NCI-H2029 treated with DMSO at 0.1 percent for 48 hours (cell line): ENCODE measurements at places on chromosomes 6 and 20.

GRCh38 chr6:44598679-44599078 is 211.2 kb downstream of the CDC5L start:
- DNase-seq, result no peak

DNA sequence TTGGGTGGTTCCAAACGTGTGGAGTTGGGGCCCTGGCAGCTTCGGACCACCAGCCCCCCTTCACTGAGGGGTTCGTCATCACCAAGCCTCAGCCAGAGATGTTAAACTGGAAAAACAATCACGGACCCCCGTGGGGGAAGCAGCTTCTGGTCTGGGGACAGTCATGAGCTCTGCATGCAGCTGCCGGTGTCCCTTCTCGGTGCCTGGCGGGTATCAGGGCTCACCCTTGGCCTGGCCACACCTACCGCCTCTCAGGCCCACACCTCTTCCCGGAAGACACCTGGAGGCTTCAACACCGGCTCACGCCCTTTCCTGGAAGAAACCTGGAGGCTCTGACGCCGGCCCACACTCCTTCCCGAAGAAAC is 77.8 kb upstream of the BHLHE23 start:
- DNase-seq, result no peak

GRCh38 chr6:161396539-161396938 is 122.7 kb upstream of the AGPAT4 start:
- no peak for DNase-seq

GRCh38 chr6:162055365-162055764 is 672.2 kb downstream of the PRKN start:
- DNase-seq, result no peak

DNA sequence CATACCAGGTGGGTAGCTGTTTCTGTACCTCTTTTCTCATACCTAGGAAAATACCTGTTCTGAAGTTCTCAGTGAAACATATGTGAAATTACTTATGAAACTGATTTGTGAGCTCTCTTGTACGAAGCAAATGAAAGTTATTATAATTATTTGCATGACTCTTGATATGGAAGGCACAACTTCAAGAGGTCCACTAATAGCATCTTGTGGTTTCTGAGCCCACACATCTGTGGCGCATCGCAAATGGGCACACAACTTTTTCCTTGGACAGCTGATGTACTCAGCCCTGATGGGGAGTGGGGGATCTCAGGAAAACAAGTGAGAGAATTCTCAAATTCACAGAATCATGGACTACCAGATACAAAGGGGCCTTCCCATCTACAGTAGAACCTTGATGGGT is 432.3 kb downstream of the CD83 start:
- DNase-seq, result no peak

DNA sequence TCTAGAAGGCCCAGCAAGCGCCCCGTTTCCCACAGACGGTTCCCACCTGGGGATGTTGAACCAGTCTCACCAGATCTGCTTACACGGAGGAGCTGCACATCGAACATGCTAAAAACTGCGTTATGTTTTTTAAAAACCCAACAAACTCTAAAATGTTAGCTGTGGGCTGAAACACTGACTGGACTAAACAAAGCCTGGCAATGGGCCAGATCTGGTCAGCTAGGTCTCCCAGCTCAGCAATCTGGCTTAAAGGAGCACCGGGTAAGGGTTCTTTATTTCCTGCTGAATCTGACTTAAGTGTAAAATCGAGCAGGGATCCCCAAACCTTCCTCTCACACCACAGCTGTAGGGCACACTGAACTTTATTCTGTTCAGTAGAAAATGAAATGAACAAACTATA is 156.9 kb downstream of the FOXC1 start:
- DNase-seq, result peak; percentile 41

DNA sequence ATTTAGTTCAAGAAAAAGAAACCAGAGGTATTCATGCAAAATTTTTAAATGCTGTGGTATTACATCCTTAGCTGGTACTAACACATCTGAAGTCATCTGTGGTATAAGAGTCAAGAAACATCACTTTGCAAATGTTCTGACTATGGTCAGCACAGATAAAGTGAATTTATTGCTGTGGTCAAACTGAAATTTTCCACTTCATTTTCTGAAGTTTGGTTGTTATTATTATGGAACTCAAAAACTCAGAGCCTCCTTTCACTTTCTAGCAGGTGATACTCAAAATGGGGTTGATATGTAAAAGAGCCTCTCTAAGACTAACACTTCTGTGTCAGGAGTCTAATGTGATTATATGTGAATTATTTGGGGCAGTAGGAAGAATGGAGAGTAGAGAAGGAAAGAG is 257.8 kb downstream of the RNGTT start:
- no peak for DNase-seq

- no peak for DNase-seq
These were observed 112.9 kb upstream of the TOP1 start for GRCh38 chr20:40915756-40916155.

DNA sequence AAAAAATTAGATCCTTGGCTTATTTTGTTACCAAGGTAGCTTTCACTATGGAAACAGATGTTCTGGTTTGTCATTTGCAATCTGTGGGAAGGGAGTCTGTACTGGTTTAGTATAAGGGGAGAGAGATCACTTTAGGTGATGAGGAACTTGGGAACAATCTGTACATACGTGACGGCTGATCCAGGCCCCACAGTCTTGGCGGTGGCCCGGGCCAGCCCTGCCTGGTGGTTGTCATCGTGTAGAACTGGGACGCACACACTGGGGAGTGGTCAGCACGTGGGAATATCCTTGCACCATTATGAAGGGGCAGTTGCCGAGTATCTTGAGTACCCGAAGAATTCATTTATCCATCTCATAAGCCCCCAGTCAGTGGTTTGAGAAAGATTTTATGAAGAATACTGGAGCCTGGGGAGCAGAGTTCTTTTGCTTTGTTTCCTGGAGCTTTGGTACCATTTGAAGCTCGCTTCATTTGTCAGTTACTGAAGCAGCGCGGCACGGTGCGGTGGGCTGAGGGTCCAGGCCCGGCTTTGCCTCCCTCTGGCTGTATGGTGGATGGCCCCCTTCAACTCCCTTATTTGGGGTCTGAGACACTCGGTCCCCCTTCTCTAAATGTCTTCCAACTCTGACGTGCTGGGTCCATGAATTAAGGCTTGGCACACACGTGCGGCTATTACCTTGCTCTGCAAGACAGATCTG is 22.8 kb upstream of the CLDN20 start:
- no peak for DNase-seq

GRCh38 chr20:63125838-63126601 is 89.9 kb downstream of the YTHDF1 start:
- no peak for DNase-seq

GRCh38 chr6:124699038-124699437 is 263.2 kb upstream of the RNF217 start:
- no peak for DNase-seq

- DNase-seq, result no peak
These were observed 32.6 kb upstream of the MPC1 start for GRCh38 chr6:166415306-166415705.

GRCh38 chr6:20402092-20402341 is 338 bp downstream of the E2F3 start:
- peak; percentile 57 for DNase-seq

DNA sequence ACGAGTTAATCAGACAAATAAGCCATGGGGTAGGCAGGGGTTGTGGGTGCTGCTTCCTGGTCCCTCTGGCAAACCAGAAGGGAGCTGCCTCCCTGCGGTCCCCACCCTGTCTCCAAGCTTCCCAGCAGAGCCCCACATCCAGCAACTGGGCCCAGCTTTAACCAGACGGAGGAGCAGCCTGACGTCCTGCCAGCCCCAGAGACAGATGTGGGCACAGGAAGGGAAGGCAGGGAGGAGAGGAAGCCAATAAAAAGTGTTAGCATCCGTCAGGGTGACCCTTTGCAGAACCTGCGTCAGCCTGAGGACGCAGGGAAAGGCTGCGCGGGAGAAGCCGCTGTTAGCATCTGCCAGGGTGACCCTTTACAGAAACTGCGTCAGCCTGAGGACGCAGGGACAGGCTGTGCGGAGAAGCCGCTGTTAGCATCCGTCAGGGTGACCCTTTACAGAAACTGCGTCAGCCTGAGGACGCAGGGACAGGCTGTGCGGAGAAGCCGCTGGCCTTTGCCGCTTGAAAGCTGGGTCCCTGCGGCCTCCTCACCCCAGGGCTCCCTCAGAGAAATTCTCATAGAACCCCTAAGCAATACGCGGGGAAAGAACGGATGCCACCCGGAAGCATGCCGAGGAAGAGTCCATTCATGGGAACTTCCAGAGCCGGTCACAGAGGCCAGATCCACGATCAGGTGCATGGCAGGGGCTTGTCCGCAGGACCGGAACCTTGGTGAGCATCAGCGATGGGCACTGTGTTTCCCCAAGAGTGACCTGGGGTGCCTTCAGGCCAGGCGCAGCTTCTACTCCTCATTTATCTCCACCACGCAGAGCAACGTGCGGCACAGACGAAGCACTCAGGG is 15.9 kb downstream of the DLL1 start:
- no peak for DNase-seq

- no peak for DNase-seq
These were observed 72.3 kb downstream of the TBX18 start for GRCh38 chr6:84691978-84692623.

GRCh38 chr6:111377558-111378120 is 105.4 kb downstream of the REV3L start:
- no peak for DNase-seq

GRCh38 chr6:33406126-33406525 is 4.7 kb upstream of the PHF1 start:
- DNase-seq, result no peak

GRCh38 chr6:11350294-11350693 is 117.8 kb upstream of the NEDD9 start:
- DNase-seq, result no peak

- DNase-seq, result no peak
These were observed 393.7 kb downstream of the ZFAND3 start for GRCh38 chr6:38213251-38213658.

GRCh38 chr6:20028562-20028961 is 183.7 kb downstream of the MBOAT1 start:
- no peak for DNase-seq

- no peak for DNase-seq
These were observed 226.9 kb upstream of the RREB1 start for GRCh38 chr6:6880745-6881437.

DNA sequence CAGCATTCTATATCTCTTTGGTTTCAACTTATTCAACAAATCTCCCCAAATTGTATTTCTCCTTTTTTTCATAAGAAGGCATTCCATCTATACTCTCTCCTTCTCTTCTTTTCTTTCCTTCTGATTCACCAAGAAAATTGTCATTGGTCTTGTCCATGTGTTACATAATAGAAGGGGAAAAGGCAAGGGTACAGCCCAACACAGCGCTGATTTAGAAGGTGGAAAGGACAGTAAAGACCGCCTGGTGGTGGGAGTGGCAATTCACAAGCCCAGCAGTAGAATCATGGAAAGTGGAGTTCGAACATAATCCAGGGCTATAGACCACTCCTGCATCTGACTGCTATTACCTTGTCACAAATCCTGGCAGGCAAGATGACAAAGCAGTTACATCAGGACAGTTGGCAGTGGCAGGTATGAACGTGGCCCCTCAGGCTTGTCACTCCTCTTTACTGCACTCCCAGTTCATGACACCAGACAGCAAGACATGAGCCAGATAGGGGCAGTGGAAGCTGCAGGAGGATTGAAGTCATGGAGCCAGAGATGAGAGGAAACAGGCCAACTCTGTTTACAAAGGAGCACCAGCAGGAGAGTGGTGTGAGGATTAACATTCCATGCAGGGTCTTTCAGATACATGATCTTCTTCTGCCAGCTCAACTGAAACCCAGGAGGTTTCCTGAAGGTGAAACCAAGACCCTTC is 2.1 kb upstream of the TNFAIP3 start:
- DNase-seq, result no peak

GRCh38 chr6:142624978-142625715 is 319.8 kb downstream of the HIVEP2 start:
- DNase-seq, result no peak

GRCh38 chr20:6636209-6637159 is 131.0 kb upstream of the BMP2 start:
- DNase-seq, result peak; percentile 7

- DNase-seq, result no peak
These were observed 5.1 kb downstream of the TMEM63B start for GRCh38 chr6:44132476-44132875.

DNA sequence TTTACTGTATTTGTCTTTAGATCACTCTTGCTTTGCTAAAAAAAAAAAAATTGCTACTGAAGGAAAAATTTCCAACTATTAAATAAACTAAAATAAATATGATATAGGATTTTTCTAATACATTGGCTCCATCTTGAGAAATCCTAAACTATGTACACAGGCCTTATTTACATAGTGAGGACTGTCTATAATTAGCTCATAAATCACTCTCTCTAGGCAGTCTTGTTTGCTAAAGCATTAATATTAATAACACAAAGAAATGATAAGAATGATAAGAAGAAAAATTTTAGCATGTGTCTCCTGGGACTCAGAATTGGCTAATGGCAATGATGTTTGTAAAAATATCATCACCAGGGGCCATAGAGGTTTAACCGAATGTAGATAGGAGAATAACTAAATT is 13.3 kb upstream of the CRYBG1 start:
- DNase-seq, result no peak

GRCh38 chr20:7113577-7114466 is 346.3 kb downstream of the BMP2 start:
- DNase-seq, result peak; percentile 28

DNA sequence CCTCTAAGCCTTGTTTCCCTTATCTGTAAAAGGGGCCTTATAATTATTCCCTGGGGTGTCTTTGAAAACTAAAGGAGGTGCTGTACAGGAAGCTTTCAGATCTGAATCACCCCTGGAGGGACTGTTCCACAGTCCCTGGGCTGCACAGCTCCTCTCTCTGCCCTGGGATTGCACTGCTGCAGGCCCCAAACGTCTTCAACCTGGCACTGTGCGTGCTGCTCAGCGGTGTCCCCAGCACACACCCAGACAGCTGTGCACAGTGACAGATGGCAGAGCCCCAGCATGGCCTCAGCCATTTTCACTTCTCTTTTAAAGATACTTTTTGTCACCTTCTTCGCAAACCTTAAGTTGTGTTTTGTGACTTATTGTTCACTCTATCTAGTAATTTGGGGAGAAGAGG is 50.7 kb upstream of the INSM1 start:
- no peak for DNase-seq

GRCh38 chr20:1281279-1282057 is 15.4 kb downstream of the SNPH start:
- DNase-seq, result peak; percentile 96

DNA sequence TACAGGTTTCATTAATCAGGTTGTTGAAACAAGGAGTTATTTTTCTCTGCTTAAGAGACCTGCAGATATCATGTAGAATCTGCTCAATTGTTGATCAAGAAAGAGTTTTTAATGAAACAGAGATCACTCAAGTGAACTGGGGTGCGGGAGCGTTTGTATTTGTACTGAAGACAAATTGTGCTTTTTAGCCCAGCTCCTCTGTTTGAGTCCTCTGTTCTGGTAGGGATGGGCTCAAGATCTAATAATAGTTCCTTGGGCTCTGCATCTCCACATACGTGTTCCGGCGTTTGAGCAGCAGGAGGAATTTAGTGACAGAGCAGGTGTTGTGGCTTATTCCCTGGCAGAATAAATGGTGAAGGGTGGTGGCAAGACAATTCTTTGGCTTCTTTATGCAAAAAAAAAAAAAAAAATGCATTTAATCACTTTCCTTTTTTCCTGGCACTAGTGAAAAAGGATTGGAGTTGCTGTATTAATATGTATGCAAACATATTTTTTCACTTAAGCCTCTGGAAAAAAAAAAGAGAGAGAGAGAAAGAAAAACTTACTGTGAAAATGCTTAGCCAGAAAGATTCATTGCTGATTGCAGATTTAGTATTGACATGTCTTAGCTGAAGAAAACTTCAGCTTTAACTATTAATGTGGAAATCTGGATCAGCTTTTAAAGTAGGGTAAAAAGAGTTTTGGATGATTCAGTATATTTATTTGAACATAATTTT is 4.0 kb downstream of the CITED2 start:
- DNase-seq, result no peak
